Inflammatory macrophage treated with lipopolysaccharide for 1 hour (primary cell): ENCODE measurements at places on chromosomes 1 and 21.

- DNase-seq = no peak
Observed at GRCh38 chr1:29473161-29473855, 237.0 kb downstream of the PTPRU start.

GRCh38 chr21:44728716-44729115 lies 17.3 kb upstream of the TSPEAR start:
- DNase-seq = no peak

GRCh38 chr1:52669696-52670095 lies 28.5 kb downstream of the COA7 start:
- DNase-seq = no peak

GRCh38 chr1:99003581-99004253 lies 944 bp downstream of the PLPPR5 start:
- DNase-seq = no peak

DNA sequence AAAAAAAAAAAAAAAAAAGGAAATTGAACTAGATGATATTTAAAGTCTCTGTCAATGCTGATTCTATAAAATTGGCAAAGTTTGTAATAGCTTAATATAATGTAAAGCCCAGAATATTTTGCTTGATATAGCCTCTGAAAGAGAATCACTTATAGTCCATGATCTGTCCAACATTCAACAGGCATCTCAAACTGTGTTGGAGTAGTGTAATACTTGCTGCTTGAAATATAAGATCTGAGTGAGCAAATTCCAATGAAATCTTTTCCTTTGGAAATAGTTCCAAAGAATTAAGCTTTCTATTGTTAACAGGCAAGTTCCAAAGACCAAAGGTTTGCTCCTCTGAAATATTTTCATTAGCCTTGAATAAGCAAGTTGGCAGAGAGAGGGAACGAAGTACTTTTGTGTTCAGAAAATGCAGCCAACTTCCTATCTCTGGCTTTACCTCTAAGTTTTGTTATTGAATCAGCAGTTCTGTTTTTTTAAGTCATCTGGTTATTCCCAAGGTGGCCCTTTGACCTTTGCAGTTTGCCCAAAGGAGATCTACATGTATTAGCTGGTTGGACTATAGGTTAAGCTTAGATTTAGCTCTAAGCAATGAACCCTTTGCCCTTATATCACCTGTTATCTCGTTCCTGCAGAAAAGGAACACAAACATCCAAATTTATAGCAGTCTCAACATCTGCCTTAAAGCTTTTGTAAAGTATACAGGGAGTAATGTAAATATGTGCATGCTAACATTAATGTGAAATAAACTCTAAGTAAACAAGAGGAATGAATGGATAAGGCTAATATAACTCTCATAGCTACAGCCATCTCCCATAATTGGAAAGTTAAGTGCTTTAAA lies 24.4 kb upstream of the CEP350 start:
- DNase-seq = no peak

DNA sequence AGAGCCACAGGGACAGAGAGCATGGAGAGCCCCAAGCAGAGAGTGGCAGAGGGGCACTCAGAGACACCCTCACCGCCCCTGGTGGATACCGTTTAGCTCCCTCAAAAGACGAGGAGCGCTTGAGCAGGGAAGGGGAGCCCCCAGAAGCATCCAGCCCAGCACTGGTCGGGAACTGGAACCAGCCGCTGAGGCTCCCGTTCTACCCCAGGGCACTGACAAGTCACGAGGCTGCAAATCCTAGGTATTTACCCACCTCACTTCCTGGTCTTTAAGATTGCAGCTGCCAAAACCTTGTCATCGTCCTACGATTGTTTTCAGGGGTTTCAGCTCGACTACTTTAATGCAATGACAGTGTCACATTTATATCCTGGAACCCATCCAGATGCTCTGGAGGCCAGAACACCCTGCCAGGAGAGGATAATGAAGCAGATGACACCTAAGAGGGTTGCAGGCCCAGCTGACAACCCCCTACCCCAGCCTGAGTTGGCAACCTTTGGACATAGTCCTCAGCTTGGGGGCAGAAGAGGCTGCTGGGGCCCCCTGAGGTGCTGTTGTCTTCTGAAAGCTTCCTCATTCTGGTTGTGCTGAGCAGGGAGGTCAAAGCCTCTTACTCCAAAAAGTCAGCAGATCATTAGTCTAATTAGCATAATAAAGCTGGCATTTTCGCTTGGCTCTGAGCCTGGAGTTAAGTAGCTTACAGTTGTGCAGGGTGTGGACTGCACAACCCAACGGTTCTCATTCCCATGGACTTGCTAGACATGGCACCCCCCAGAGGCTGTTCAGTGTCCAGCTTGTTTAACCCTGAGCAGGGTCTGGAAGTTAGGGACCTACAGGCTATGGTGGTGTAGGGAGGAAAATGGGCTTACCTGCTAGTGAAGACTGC lies 20.6 kb upstream of the BACE2 start:
- no peak for DNase-seq

GRCh38 chr1:36084497-36085115 lies 712 bp downstream of the TEKT2 start:
- DNase-seq = no peak

- DNase-seq = peak; percentile 70
Observed at GRCh38 chr1:35637401-35637809, 3.9 kb downstream of the PSMB2 start.

DNA sequence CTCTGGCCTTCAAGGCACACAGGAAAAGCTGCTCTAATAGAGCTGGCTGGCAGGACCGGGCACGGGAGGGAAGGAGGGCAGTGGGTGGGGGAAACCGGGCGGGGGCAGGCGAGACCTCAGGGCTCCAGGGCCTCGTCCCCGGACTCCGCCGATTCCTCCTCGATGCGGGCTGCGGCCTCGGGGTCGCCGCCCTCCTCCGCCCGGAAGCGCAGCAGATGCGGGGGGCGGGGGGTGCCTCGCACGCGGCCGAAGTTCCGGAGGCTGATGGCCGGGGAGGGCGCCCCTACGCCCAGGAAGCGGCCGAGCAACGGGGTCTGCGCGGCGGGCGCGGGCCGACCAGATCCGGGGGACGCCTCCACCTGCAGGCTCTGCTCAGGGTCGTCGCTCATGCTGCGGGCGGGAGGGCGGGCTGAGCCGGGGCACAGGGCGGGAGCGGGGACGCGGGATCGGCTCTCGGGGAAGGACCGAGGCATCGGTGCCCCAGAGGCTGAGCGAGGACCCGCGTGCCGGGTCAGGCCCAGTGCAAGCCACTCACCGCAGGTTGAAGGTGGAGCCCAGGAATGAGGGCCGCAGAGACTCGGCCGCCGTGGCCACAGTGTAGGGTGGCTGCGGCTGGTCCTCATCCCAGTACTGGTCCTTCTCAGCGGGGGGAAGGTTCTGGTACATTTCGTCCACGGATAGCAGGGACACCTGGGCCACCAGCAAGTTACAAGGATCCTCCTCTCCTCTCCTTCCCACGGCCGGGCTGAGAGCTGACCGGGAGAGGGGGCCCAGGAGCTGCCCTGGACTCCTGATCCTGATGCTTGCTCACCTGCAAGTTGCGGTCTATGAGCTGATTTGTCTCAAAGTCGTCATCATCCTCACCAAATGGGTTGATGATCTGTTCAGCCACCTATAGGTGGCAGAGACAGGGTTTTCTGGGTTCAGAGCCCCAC lies 3.6 kb downstream of the BEST4 start:
- DNase-seq = no peak

DNA sequence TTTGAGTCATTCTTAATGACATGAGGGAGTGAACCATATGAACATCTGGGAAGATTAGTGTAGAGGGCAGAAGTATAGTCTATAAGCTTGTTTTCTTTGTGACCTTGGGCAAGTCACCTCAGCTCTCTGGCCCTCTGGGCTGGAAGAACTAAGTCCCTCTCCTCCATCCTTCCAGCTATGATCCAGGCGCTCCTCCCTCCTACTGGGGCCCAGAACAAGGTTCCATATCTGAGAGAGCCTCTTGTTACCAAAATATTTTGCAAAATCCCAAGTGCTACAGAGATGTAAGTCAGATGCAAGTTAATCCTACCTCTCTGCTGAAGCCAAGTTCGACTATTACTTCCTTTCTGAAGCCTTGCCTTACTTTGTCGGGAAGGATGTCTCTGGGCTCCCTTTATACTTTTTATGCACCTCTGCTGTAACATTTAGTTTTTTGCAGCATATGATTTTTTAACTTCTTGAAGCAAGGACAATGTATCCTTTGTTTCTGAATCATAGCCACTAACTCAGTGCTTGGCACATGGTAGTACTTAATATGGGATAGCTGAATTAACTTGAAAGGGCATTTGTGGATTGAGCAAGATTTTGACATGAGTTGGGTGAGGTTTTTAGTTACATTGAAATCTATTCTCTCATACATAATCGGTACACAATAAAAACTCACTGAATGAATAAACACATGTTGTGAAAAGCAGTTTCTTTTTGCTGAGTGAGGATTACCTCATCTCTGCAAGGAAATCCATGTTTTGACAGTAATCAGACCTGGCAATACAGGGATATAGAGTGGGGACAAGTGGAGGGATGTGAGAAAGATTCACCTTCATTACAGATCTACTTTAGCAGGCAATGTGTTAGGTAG lies 54.7 kb upstream of the BEND5 start:
- no peak for DNase-seq

- DNase-seq = no peak
Observed at GRCh38 chr1:212162635-212163034, 122.6 kb upstream of the PPP2R5A start.

DNA sequence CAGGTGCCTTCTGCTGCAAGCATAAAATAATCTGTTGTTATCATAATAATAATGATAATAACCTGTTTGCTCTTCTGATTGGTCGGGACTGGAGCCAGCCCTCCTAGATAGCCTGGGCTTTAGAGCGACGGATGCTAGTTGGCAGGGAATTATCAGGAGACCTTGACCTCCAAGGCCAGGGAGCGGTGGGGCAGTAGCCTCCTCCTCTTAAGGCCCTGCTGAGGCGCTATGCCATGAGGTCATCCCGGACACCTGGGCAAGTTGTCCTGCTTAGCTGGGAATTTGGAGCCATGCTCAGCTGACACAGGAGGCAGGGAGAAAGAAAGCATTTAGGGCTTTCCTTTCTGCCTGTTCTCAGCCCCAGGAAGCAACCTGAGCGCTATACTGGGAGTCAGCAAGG lies 15.6 kb downstream of the C1orf115 start:
- no peak for DNase-seq

DNA sequence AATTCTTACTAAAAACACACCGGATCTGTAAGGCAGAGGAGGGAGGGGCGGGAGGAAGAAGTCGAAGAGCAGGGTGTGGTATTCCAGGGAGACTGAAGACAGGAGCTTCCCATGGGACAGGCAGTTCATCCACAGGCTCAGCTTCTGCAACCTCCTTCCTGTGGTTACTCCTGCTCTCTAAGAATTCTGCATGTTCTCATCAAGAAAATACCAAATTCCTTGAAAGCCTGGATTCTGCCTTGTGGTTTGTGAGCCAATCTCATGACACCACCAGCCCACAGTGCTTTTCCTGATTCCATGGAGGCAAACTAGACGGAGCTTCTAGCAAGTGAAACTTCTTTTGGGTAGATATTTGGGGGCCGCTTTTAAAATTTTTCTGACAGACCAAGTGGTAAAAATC lies 1.1 kb upstream of the ST6GALNAC3 start:
- peak; percentile 77 for DNase-seq

DNA sequence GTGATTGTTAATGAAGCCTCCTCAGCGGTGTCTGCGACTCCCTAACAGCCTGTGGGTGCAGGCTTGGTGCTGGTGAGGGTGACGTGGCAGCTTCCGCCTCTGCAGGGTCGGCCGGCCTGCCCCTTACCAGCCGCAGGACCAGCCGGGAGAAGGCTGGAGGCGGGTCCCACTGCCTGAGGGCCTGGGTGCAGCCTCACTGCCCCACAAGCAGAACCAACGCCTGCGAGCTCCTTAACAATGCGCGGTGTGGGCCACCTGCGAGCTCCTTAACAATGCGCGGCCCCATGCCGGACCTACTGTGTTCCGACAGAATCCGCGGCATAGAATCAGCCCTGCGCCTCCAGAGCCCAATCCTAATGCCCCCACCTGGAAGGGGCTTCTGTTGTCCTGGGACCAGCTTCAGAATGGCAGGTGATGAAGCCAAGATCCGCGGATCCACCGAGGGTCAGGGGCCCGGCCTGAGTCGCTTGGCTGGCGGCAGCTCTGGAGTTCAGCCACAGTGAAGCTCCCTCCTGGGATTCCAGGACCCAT lies 54.4 kb upstream of the AJAP1 start:
- no peak for DNase-seq

DNA sequence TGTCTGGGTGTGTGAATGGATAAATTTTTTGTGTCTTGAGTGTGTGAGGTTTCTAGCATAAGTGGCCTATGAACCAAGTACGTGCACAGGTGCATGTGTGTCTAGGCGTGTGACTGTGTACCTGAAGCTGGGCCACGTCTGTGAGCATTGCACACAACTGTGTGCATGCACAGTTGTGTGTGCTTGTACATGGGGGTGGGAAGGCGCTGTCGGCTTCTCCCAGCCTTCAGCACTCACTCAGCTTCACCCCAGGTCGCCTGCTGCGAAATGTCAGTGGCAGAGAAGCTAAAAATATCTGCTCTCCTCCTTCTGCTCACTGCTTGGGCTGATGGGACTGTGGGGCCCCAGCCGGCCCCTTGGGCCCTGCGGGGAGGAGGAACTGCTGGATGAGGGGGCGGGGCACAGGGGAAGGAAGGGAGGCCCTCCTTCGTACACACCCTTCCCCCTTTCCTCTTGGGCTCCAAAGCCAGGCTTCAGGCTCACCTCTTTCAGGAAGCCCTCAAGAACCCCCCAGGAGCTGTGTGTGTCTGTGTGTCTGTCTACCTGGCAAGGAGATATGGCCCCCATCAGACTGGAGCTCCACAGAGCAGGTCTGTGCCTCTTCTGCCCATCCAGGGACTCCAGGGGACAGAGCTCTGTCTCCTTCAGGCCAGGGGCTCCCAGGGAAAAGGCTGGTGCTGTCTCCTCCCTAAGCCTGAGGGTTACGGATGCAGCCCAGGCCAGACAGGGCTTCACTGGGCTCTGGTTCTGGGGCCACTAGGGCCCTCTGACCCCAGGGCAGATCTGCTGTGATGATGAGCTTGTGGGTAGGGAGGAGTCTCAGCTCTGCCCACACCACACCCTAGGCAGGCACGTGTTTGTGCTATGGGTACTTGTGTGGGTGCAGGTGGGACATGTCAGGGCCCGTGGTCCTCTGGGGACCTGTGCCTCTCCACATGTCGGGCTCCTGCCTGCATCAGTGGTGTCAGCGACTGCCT lies 35.6 kb upstream of the WASF2 start:
- DNase-seq = peak; percentile 66

DNA sequence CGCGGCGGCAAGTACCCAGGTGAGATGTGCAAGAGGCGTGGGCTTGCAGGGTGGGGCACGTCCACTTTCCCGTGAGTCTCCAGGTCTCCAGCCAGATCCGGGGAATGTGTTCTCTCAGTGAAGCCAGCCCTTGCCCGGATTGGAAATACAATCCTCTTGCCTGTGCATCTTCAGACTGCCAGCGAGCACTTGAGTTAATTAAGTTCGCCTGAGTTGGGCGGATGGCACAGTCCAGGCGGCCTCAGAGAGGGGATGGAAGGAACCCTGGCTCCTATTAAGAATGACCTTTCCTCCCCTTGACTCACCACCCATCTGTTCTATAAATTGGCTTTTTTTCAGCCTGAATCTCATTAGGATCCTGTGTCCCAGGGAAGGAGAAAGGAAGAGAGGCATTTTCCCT lies 33.3 kb upstream of the CNTN2 start:
- DNase-seq = no peak
